ENCODE measurements at places on chromosomes 2 and 18.

GRCh38 chr2:28450901-28451565 is 44.8 kb upstream of the PLB1 start:
- DNase-seq, result no peak

- no peak for DNase-seq
Measured at GRCh38 chr2:3857576-3857975, 154.2 kb downstream of the DCDC2C start.

DNA sequence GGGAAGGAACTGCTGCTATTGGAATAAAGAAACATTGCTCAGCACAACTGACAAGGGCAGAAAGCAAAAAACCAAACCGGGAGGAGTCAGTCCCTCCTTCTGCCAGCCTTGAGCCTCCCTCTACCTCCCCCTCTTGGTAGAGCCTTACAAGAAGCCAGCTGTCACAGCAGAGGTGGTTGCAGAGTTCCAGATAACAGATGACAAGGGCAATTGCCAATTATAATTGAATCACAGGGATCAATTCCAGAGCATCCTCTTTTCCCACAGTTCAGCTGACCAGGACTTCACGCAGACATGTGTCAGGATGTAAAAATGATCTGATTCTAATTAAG is 548.2 kb upstream of the LRRTM1 start:
- no peak for DNase-seq

- DNase-seq, result no peak
Measured at GRCh38 chr18:79857082-79857671, 59.4 kb downstream of the KCNG2 start.

DNA sequence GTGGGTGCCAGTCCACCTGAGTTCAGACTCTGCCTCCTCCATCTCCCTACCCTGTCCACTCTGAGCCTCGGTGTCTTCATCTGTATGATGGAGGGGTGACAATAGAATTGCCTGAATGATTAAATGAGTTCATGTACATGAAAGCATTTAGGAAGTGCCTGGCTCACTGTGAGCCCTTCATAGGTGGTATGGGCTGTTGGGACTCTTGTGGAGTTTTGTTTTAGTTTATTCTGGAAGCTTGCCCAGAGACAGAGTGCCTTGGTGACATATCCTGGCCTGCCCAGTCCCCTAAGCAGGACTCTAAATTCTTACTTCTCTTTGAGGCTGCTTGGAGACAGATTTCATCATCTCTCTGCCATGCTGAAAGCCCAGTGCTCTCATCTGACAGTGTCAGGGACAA is 24.5 kb upstream of the GIGYF2 start:
- DNase-seq, result no peak

- no peak for DNase-seq
Measured at GRCh38 chr2:10520926-10521325, 72.8 kb upstream of the ODC1 start.

DNA sequence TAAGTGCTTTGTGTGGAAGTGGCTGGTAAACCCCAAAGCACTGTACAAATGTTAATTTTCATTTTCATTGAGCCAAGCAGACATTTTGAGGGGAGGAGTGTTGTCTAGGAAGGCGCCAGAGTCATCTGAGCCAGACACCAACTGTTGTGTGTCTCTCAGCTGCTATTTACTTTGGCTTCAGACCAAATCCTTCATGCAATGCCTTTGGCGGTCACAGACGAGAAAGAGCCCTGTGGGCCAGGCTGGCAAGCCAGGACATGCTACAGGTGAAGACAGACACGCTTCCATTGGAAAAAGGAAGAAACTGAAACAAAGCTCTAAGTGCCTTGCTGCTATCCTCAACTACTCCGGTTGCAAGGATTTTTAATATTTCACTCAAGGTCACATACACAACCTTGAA is 115.4 kb upstream of the CDC42EP3 start:
- no peak for DNase-seq

DNA sequence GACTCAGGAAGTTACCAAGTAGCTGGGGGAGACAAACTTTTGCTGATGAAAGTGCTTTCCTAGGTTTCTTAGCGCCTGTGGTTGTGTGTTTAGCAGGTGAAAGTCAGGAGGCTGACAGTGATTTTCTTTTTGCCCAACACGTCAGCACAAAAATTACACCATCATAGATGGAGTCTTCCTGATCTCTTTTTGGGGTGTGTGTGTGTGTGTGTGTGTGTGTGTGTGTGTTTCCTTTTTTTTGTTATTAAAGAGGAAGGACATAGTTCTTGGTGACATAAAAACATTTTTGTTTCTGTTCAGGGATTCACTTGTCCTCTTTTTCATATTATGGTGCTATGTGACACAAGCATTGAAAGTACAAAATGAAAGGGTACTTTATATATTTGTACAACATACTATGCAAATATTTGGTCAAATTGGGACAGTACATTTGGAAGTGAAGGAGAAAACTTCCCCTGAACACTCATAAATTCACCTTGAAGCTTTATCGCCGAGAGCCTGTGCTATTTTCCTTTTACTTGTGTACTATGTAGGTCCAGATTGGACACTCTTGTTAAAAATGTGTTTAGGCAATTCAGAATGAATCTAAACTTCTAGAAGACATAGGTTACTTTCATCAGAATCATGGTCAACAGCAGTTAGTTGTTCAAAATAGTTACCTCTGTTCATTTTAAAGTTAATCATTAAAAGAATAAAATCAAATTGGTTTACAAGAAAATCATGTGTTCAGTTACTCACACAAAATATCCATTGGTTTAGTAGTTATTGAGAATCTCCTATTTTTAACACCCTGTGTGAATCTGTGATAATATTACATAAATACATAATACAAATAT is 491.9 kb downstream of the IRS1 start:
- no peak for DNase-seq

DNA sequence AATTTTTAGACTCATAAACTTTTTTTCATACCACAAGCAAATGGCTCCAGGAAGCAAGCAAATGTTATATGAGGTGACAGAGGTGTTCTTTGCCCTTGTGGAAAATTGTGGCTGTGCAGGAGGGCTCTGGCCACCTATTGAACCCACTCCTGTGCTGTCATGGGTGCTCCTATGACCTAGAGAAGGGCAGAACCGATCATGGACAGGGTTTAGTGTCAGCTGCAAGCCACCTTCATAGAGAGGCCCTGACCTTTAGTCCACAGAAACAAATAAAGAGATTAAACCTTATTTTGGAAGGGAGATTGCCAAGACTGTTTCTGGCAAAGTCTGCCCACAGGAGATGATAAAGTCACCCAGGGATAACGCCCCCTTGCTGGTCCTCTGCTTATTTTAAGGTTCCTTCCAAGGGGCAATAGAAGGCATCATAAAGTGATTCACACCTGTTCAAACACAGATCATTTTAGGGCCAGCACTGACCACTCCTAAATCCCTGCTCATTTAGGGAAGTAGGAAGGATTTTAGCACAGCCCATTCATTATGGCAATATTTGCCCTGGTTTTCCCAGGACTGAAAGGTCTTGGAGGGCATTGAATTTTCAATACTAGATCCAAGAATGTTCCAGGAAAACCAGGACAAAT is 26.1 kb upstream of the STAT4 start:
- DNase-seq, result no peak

DNA sequence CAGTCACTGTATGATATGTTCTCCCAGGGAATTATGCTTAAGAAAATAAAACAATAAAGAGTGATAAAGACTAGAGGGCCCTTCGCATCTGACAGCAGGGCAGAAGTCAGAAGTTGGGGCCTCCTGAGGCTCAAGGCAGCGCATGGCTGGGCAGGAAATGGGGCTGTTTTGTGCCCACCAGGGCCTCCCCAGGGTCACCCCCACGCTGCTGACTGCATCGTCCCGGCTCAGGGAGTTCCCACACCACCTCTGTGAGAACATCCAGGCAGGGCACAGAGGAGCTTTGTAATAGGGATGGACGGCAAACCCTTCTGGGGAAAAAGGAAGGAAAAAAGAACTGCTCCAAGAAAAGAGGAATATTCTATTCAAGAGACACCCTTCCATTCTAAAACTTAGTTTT is 41.2 kb downstream of the PAX3 start:
- DNase-seq, result no peak

DNA sequence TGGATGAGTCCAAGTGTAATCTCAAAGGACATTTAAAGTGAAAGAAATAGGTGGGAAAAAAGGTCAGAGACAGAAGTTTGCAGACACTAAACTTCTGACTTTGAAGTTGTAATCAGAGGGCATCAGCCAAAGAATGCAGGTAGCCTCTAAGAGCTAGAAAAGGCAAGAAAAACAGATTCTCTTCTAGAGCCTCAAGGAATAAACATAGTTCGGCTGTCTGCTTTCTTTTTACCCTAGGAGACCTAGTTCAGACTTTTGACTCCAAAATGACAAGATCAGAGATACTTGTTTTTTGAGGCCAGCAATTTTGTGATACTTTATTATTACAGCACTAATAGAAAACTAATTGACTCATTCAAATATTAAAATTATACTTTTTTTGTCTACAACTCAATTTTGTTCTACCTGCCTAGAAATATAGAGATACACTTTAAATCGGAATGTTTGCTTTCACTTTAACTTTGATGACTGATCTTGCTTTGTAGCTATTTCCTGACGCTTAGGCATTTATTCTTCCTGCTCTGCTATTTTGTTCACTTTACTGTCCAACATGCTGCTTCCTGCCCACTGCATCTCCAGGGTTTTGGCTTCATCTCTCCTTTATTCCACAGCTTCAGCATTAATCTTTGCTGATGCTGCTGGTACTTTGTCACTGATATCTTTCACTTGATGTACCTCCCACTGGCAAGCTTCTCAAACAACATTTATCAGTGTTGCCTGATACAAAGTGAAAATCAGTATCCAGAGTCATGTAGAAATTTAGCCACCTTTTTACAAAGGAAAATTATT is 272.5 kb downstream of the DSEL start:
- DNase-seq, result no peak

DNA sequence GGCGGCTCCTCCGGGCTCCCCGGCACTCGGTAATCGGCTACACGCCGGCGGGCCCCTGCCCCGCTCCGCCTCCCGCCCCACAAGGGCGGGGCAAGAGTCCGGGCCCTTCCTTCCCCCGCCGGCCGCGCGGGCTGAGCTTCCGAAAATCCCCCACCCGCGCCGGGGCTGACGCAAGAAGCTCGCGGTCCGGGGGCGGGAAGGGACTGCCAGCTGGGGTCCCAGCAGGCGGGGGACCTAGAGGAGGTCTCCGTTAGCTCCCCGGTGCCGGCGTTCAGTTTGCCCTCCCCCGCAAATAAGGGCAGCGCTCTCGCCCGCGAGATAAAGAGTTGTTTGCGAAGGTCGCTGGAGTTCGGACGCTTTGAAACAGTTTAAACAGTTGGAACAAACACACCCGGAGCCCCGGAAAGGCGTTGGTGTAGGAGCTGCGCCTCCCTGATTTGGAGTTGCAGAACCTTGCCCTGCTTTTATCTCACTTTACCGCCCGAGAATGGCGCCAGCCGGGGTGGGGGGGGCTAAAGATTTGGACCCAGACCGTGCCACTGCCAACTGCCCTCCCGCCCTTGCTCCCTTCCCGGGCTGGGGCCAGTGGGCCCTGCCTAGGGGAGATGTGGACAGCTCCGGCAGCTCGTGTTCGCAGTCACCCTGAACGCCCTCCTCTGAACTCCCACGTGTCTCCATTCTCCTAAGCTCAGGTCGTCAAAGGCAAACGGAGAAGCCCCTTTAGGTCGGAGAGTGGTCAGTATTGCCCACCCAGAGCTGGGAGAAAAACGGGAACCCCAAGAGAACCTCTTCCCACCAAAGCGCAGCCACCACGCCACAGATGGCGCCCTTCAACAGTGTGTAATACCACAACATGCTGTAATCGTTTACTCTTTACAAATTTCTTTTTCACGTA is at the start of gene NFE2L2:
Gene NFE2L2 (minus strand): TSS at position 35 of the 895 bp plus-strand sequence. CDS start 151 bp downstream, outside the sequence.
- no peak for DNase-seq

DNA sequence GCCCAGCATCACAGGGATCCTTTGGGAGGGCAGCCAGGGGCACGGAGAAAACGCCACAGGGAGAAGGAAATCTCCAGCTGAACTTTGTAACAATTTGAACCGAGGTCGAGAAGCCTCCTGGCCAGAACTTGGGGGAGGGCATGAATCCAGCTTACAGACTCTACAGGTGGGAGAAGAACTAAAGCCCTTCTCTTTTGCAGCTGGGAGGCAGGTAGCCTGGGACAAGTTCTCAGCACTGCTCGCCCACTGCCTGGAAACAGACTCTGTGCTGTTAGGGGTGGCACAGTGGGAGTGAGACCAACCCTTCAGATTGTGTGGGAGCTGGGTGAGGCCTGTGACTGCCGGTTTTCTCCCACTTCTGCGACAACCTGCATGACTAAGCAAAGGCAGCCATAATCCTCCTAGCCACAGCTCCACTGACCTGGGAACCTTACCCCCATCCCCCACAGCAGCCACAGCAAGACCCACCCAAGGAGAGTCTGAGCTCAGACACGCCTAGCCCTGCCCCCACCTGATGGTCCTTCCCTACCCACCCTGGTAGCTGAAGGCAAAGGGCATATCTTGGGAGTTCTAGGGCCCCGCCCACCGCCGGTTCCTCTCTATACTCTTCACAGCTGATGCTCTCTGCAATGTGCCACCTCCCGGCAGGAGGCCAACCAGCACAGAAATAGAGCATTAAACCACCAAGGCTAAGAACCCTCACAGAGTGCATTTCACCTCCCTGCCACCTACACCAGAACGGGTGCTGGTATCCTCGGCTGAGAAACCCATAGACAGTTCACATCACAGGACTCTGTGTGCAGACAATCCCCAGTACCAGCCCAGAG is 136.0 kb upstream of the SIX2 start:
- no peak for DNase-seq

- DNase-seq, result no peak
Measured at GRCh38 chr2:206011018-206011614, 74.9 kb downstream of the INO80D start.

- DNase-seq, result no peak
Measured at GRCh38 chr2:191180276-191180675, 29.5 kb upstream of the STAT4 start.

DNA sequence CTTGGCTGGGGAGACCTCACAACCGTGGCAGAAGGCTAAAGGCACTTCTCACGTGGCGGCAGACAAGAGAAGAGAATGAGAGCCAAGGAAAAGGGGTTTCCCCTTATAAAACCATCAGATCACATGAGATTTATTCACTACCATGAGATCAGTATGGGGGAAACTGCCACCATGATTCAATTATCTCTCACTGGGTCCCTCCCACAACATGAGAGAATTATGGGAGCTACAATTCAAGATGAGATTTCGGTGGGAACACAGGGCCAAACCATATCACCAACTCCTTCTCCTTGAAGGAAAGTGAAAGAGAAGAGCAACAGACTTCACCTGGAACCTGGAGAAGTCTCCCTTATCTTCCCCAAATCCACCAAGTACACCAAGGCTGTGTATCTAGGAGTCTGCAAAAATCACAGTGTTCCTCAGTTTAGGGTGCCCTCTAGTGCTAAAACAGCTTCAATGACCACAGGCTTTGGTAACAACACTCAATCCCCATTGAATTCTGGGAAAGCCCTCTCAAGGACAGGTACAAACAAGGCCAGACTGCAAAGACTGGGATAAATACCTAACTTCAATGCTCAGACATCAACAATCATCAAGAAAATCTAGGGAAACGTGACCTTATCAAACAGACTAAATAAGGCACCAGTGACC is 148.8 kb upstream of the SRD5A2 start:
- no peak for DNase-seq
